ENCODE measurements at places on chromosomes 6 and 20.

GRCh38 chr6:129710450-129711270 lies 683 bp upstream of the ARHGAP18 start:
- no peak for DNase-seq

- no peak for DNase-seq
These were observed 10.6 kb upstream of the CLIC5 start for GRCh38 chr6:46026307-46026706.

- DNase-seq, result no peak
These were observed 26.1 kb downstream of the BTBD3 start for GRCh38 chr20:11943778-11944177.

- DNase-seq, result peak; percentile 85
These were observed 44.1 kb downstream of the NHSL1 start for GRCh38 chr6:138454981-138455706.

DNA sequence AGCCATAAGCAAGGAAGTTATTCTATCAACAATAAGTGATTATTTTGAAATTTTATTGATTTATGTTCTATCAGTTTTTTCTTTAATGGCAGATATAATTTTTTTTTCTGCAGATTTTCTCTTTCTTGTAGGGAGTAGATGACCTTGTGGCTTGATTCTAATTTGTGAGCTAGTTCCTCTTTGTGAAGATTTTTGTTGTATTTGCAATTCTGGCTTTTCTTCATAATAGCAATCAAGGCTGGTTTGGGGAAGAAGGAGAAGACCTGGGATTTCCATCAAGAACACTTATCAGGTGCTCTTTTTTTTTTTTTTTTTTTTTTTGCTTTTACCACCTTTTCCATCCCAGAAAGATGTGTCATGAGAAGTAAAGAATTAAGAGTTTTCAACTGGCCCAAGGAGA lies 324.2 kb upstream of the MAN1A1 start:
- no peak for DNase-seq

DNA sequence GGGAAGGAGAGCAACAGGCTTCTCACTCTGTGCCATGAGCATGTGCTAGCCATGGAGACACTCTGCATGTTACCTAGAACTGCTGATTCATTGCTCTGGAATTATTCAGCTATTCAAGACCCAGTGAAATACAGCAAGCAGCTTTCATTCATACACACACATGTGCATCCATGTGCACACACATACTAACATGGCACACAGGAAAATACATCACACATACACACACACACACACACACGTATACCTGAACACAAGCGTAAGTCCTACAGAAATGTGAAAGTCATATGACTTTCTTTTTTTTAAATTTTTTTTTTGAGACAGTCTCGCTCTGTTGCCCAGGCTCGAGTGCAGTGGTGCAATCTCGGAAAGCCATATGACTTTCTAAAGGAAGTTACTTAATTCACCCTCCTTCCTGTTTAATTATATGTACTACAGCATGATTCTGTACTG lies 108.2 kb upstream of the NFATC2 start:
- peak; percentile 83 for DNase-seq

DNA sequence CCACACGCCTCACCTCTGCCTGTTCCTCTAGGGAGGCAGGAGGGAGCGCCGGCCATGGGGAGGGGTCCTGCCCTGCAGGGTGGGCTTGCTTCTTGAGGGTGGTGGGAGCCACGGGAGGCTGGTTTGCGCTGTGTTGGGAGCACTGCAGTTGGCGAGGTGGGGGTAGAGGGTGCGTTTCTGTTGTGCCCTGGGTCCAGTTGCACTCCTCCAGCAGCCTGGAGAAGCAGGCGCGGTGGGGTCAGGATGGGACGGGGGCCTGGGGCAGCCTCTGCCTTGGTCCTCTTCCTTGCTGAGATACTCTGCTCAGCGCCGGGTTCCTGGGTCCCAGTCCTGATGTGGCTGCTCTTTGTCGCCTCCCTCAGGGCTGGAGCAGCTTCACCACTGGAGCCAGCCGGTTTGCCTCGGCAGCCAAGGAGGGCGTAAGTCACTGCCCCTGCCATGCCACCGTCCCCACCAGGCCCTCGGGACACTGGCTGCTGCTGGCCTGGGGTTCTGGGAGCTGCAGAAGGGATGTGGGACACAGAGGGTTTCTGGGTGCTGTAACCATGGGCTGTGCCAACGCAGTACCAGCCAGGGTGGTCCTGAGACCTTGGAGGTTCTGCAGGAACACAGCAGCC lies 8.4 kb downstream of the ARFGAP1 start:
- DNase-seq, result no peak

- no peak for DNase-seq
These were observed 100.8 kb downstream of the DLL1 start for GRCh38 chr6:170190046-170190445.

DNA sequence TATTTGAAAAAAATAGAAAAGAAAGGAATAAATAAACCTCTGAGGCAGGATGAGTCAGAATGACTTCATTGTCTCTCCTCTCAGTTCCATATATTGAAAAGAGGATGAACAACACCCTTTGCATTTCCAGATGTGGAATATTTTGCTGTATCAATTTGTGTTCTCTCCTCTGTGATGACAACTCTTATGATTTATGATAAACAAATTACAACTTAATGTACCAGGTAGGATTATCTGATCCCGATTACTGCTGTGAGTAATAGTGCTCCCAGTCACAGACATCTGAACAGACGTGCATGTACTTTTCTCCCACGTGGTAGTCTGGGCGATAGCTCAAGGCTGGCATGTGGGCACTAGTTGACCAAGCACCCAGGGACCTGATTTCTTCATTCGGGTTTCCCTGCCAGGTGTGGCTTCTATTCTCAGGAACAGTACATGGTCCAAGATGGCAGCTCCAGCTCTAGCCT lies 142.1 kb upstream of the SULF2 start:
- peak; percentile 60 for DNase-seq

DNA sequence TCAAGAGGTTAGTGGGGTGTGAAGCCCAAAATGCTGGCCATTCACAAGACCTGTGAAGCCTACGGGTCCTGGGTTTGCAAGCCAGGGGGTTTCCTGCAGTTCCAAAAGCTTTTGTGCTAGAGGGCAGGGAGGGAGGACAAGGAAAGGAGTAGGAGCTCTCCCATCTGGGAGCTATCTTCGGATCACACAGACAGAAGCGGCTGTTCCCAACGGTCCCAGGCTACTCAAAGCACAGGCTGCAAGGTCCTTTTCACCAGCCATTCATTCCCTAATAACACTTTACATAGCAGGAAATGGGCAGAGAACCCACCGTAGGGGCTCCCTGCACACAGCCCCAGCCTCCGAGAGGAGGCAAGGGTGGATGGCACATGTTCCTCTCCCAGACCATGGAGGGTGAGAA lies 296.9 kb downstream of the FOXC1 start:
- no peak for DNase-seq

DNA sequence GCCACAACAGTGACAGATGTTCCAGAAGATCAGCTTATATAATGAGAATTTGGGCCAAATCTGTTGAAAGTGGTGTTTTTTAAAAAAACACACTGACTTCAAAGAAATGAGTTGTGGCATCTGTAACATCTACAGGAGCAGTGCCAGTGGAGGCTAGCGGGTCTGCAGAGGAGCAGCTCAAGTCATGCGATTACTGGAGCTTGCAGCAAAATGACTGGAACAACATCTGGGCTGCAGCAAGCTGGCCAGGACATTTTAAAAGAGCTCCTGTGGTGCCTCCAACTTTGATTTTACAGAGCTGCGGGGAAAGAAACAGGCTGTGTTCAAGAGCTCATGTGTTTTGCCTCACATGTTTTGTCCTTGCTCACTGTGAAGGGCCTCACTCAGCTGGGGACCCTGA lies 57.2 kb downstream of the TBX18 start:
- DNase-seq, result no peak

GRCh38 chr6:10418862-10419748 lies 4.2 kb upstream of the TFAP2A start:
- DNase-seq, result peak; percentile 88

- peak; percentile 35 for DNase-seq
These were observed 102.0 kb downstream of the POPDC3 start for GRCh38 chr6:105077596-105078385.

GRCh38 chr6:112439432-112439831 lies 92.3 kb downstream of the RFPL4B start:
- no peak for DNase-seq

DNA sequence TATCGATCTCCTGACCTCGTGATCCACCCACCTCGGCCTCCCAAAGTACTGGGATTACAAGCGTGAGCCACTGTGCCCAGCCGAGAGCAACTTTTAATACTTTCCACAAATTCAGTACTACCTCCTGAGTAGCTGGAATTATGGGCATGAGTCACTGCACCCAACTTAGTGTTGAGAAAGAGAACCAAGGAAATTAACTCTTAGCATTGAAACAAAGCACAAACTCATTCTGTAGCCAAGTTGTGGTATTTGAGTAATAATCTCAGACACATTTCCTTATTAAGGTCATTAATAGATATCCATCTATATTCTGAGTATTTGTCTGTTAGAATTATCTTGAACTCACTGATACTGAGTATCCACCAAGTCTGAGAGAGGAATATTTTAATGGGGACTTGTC lies 14.3 kb upstream of the ELOVL2 start:
- DNase-seq, result no peak

GRCh38 chr6:148436466-148436865 lies 93.8 kb downstream of the SASH1 start:
- no peak for DNase-seq

DNA sequence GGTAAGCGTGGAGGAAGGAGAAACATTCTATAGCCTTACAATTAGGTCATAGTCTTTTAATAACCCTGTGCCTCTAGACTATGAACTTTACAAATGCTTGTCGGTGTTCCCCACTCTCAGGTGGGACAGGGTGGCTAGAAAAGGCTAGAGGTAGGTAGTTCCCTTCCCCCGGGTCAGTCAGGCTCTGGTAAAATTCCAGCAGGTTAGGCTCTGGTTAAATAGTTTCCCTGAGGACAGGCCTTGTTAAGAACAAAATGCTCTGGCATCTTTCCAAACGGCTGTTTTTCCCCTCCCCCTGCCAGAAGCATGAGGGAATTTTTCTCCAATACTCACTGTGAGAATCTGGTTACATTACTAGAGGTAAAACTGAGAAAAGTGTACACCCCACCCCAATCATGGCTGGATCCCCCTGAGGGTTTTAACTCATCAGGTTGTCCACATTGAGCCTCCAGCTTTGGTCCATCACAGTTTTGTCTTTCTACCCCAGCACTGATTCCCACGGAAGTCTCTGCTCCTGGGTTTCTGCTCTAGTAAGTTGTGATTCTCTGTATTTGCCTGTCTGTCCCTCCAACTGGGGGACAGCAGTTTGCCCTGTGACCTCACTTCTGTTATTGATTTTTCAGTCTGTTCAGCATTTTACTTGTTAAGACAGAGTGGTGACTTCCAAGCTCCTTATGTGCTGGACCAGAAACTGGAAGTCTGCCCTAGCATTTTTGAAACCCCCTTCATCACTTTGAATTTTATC lies 84.7 kb upstream of the ADGRF1 start:
- peak; percentile 83 for DNase-seq

GRCh38 chr6:51430589-51430988 lies 611.9 kb downstream of the TFAP2B start:
- no peak for DNase-seq

DNA sequence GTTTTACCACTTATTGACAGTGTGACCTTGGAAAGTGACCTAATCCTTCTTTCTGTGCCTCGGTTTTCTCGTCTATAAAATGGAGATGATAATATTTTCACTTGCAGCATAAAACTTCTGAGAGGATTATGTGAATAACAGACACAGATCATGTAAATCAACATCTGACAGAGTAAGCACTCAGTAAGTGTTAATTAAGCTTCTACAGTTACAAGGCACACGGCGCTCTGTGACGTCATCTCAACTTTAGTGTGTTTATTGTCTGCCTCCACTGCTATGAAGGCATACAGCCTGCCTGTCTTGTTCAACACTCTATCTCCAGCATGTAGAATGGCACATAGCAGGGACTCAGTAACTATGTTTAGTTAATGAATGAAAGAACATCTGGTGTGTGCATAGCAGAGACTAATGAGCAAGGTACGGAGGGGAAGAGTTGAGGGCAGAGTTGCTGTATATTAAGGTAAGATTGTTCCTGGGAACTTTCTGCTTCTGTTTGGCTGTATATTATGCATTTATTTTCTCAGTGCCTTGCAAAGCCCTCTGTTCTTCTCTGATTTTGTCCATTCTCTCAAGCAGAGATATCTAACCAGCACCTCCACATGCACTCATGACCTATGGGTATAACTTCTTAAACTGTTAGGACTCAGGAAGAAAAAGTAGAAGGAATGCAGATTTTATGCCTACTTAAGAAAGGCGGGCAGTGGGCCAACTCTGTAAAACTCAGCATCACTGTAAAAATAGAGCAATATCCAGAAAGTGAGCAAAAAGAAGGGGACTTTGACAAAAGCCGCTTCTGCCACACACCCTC lies 66.4 kb upstream of the STMND1 start:
- peak; percentile 61 for DNase-seq

DNA sequence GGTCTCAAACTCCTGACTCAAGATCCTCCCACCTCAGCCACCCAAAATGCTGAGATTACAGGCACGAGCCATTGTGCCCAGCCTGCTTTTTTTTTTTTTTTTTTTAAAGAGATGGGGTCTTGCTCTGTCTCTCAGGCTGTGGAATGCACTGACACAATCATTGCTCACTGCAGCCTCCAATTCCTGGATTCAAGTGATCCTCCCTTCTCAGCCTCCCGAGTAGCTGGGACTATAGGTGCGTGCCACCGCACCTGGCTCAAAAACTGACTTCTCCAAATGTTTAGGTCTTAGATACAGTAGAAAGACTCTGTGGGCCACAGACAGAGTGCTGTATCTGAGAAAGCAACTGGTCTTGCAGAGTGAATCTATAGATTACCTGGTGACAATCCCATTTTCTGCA lies 31.1 kb upstream of the SLC4A11 start:
- no peak for DNase-seq

- DNase-seq, result no peak
These were observed 268.5 kb upstream of the ECI2 start for GRCh38 chr6:4403828-4404227.

DNA sequence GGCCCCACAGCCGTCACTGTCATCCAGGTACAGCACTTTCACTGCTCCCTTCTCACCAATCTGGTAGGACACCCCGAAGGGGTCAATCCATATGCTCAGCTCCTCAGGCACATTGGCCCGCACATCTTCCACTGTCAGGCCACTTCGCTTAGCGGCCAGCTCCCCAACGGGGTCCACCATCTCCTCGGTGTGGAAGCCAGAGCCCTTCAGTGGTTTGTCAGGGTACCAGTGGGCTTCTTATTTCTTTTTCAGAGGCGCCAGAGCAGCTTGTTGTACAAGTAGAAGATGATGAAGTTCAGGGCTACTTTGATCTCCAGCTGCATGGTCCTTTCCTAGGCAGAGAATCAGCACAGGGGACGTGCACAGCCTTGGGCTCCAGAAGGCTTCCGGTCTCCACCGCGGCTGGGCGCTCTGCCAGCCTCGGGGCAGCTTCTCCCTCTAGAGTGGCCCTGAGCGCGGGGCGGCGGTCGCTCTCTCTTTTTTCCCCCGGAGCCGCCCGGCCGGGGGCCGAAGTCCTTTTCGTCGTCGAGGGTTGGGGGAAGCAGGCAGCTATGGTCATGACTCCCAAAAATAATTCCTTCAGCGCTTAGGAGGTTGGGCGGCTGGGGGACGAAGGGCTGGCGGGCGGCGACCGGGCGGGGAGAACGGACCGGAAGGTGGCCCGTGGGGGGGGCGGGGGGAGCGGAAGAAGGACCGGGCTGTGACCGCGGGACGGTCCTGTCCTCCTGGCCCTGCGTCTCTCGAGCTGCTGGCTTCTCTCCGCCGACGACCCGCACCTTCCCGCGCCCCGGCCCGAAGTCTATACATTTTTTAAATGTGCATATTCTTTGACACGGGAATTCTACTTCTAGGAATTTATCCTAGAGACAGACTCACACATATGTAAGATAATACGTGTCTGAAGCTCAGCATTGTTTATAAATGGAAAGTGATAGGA lies 6.5 kb upstream of the ZSCAN9 start:
- peak; percentile 75 for DNase-seq
